ENCODE measurements at places on chromosomes 4 and X.

GRCh38 chrX:30865015-30865414 is 24.0 kb downstream of the TAB3 start:
- DNase-seq: peak; percentile 20

DNA sequence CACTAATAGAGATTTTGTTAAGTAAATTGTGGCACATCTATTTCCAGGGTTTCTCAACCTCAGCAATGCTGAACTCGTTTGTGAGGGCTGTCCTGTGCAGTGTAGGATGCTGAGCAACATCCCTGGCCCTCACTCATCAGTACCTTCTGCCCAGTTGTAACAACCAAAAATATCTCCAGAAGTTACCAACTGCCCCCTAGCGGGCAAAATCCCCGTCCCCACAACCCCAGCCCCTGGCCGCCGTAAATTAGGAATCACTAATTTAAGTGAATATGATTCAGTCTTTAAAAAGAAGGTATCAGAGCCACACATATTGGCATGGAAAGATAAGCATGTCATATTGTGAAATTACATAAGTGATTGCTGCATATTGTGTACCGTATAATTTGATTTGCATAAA is 123.4 kb downstream of the ASB9 start:
- peak; percentile 28 for DNase-seq

DNA sequence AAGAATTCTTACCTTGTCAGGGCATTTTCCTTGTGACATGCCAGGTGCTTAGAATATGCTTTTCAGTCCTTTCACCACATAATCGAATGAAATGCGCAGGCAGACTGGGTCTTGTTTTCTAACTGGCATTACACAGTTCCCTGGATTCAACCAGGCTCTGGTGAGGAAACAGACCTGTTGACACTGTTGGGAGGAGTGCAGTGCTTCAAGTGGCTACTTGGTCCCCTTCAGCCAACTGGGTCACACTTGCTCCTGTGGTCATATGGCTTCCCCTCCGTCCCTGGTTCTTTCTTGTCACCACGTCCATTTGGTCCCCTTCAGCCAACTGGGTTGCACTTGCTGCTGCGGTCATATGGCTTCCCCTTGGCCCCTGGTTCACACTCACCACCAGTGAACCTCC is 9.7 kb downstream of the SMIM20 start:
- no peak for DNase-seq

DNA sequence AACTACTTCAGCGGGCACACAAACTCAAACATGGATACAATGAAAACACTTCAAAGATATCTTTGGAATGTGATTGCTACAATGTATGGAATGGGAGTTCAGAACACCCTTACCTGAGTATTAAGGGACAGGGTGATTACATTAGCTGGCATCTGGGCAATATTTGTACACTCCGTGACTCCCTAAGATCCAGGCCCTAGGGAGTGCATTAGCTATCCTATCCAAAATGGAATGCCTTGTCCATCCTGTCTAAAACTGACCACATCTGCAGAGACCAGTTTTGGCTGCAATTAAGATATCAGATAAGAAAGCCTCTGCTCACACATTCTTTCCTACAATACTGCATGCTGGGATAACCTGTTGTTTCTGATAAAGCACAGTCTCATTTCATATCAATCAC is 176.6 kb upstream of the EMCN start:
- no peak for DNase-seq

- DNase-seq: no peak
Observed at GRCh38 chr4:6877067-6877466, 32.6 kb upstream of the TBC1D14 start.

DNA sequence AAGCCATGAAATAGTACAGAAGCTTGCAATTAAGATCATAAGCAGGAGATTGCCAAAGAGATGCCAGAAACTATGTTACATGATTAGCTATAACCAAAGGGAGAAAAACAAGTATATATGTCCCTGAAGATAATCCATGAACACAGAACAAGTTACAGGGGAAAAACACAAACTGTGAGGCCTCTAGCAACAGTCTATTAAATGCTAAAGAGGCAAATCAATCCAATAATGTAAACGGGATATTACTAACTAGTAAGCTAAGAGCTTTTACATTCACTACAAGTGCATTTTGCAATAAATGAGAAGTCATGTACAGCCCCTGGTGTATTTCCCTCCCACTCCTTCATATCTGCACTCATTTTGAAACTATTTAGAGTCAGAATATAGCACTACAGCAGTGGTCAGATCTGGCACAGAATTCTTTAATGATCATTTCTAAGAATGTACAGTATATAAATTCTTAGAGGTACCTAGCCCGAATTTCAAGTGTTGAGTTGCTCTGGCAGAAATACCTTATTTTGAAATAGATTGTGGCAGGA is 449.8 kb upstream of the SMIM31 start:
- no peak for DNase-seq

DNA sequence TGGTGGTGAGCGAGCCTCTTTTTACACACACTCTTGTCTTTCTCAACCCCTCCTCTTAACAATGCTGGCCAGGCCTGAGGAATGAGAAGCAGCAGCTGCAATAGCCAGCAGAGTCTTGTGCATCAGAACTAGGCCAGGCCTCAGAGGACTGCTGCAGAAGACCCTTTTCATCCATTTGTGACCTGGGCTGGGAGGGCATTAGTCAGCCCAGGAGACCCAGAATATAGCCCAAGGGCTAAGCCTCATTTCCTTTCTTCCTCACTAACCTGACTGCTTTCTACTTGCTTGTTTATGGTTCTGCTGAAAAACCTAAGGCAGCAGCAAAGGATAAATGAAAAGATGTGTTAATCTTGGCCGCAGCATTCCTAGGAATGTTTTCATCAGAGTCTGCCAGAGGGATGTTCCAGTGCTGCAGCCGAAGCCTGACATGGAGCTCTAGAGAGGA is 254.7 kb upstream of the AR start:
- DNase-seq: no peak

DNA sequence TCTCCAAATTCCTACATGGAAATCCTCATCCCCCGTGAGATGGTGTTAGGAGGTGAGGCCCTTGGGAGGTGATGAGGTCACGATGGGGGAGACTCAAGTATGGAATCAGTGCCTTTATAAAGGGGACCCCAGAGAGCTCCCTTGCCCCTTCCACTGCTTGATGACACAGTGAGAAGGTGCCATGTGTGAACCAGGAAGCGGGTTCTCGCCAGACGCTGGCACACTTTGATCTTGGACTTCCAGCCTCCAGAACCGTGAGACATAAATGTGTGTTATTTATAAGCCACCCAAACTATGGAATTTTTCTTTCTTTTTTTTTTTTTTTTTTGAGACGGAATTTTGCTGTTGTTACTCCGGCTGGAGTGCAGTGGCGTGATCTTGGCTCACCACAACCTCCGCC is 237.6 kb downstream of the DHRSX start:
- no peak for DNase-seq

DNA sequence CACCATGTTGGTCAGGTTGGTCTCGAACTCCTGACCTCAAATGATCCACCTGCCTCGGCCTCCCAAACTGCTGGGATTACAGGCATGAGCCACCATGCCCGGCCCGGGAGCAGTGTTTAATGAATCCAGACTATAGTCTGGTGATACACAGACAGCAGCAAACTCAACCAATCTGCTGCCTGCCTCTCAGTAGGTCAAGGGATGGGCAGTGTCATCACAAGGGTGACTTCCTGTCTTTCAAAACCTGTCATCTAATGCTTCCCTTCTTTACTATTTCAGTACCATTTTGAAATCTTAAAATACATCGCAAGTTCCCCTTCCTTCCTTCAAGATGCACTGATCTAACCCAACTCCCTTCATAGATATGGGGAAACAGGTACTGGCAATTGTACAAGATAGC is 8.4 kb downstream of the RPL39 start:
- DNase-seq: no peak

GRCh38 chrX:13938051-13938828 is 91.5 kb downstream of the GEMIN8 start:
- no peak for DNase-seq

DNA sequence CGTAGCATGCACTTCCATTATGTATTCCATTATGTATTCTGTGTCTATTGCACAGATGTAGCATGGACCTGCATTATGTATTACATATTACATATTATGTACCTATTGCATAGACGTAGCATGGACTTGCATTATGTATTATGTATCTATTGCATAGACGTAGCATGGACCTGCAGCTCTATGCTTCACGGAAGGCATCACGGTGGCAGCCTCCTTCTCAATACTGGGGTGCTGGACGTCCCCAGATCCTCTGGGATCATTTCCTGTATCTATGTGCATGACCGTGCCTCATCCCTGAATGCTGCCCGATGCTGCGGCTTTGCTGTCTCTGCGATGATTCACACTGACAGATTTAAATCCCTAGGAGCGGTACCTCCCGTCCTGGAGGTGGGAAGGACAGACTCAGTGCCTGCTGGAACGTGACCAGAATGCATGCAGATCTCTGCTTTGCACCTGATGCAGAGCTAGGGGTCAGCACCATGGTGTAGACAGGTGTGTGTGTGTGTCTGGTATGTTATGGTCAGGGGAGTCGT is 317.5 kb downstream of the DHRSX start:
- no peak for DNase-seq

DNA sequence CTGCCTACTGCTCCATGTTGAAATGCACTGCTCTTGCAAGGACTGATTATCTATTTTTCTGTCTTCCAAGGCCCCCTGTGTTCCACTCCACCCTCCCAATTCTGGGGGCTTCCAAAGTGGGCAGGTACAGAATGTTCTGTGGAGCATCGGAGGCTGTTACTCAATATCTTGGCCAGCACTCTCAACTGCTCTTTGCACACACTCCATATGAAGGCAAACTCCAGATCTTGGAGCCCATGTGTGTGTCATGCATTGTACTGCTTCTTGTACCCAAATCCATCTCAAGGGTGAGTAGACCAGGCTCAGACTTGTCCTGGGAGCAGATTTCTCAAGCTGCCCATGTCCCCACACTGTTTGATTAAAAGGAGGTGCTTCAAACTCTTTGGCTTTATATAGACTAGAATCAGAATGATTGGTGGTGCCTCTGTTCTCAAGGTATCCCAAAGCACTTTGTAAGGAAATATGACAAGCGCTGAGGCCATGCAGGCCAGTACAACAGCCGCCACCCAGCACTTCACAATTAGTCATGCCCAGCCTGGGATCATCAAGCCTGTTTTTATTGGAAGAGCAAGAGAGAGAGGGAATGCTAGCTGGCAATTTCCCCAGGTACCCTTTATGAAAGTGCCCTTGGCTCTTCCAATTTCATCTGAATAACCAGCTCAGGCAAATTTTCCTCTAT is 44.3 kb downstream of the AR start:
- no peak for DNase-seq

DNA sequence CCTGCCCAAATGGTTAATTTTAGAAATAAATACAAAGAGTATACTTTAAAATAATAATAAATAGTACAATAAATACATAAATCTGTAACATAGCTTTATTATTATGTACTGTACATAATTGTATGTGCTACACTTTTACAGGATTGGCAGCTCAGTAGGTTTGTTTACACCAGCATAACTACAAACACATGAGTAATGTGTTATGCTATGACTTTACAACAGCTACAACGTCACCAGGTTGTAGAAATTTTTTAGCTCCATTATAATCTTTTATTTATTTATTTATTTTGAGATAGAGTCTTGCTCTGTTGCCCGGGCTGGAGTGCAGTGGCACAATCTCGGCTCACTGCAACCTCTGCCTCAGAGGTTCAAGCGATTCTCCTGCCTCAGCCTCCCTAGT is 31.8 kb downstream of the RNF150 start:
- no peak for DNase-seq

- peak; percentile 30 for DNase-seq
Observed at GRCh38 chr4:42411803-42412202, 14.5 kb downstream of the SHISA3 start.

DNA sequence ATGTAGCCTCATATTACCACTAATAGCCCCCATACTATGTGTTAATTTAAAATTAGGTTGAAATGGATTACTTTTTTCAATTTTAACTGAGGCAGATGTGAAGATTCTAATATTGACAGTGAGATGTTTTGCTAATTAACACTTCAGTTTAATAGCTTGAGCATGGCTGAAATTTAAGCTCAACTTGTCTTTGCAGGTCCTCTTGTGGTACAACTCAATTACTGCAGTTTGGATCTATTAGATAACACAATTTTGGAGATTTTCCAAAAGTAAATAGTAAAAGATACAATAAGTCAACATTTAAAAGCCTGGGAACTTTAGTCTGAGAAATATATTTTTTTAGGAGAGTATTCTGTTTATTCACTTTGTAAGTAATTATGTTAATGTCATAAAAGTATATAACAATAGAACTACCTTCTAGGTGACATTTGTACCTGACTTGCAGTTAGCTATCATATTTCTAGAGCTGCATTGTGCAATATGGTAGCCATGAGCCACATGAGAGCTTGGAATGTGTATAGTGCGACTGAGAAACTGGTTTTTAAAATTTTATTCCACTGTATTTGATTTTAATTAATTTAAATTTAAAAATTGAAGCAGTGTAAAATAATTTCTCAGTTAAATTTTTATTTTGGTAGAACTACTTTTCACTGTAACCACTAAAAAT is 73.1 kb upstream of the FMR1 start:
- peak; percentile 10 for DNase-seq
